Small intestine (tissue), 16 donors: ENCODE measurements at places on chromosomes 2 and 18. TPM values are rescaled to one million over a fixed set of nuclear protein-coding genes. Genes with fewer than 3 reads are reported as not detected.
A peak's percentile ranks its signal among the peaks of the same experiment; 100 is the strongest.

GRCh38 chr2:201913201-201913600 is 106.9 kb downstream of the CDK15 start:
- peaks cover 5% of the 10 kb centered on the region for H3K4me1 ChIP-seq
- no peak overlapping the region for H3K4me3 ChIP-seq
- no peak overlapping the region for H3K27ac ChIP-seq
- no peaks in the 10 kb centered on the region for H3K36me3 ChIP-seq

DNA sequence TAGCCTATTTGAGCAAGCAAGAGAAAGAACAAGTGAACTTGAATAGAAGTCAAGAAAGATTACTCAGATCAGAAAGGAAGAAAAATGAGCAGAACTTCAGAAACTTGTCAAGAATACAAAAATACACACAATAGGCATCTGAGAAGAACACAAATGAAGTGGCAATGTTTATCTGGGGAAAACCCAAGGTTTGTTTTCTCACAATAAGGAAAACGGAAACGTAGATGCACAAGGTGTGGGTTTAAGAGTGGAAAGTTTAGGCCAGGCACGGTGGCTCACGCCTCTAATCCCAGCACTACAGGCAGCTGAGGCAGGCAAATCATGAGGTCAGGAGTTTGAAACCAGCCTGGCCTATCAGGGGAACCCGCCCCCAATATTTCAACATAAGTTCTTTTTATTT is 159.5 kb upstream of the GYPC start:
- no peak overlapping the region for H3K27ac ChIP-seq
- no peaks in the 10 kb centered on the region for H3K27me3 ChIP-seq
- H3K4me1 ChIP-seq = no peaks in the 10 kb centered on the region
- DNase-seq = no peak
- H3K4me3 ChIP-seq = no peak overlapping the region
- H3K36me3 ChIP-seq = no peaks in the 10 kb centered on the region

- no peak overlapping the region for H3K4me3 ChIP-seq
- no peaks in the 10 kb centered on the region for H3K27me3 ChIP-seq
- H3K27ac ChIP-seq = no peak overlapping the region
Observed at GRCh38 chr2:132941296-132942020, 271.5 kb upstream of the LYPD1 start.

DNA sequence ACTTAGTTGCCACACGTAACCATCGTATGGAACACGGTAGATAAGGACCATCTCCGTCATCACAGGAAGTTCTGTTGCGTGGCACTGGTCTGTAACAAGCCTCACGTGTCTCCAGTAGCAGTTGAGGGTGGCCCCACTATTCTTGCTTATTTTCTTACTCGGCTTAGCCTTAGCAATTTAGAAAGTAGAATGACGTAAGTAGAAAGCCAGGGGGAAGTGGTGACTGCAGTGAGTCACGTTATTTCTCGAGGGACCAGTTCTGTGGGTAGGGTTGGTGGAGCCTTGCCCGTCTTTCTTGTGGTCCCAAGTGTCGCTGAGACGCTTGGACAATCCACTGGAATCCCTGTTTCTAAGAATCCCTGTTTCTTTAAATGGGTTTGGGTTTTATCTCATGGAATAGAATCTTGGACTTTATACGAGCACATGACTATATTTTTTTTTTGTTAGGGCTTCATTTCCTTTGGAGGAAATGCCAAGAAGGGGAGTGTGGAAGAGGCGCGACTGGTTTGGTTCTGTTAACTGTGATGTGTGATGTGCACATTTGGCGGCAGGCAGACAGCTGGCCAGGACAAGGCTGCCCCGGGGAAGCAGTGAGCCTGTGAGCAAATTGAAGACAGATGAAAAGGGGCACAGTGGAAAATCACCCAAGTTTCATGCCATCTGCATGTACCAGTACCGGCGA is 96.2 kb downstream of the CABLES1 start:
- DNase-seq = peak; percentile 62
- H3K4me1 ChIP-seq = no peaks in the 10 kb centered on the region
- H3K27me3 ChIP-seq = no peaks in the 10 kb centered on the region
- no peak overlapping the region for H3K27ac ChIP-seq

The GRB14 gene
- not detected for polyA plus RNA-seq

GRCh38 chr2:71471276-71471675 is 17.9 kb downstream of the DYSF start:
- no peaks in the 10 kb centered on the region for H3K4me1 ChIP-seq
- H3K36me3 ChIP-seq = no peaks in the 10 kb centered on the region
- DNase-seq = no peak
- no peak overlapping the region for H3K4me3 ChIP-seq
- no peak overlapping the region for H3K27ac ChIP-seq
